ENCODE measurements at places on chromosomes 16 and 17.

DNA sequence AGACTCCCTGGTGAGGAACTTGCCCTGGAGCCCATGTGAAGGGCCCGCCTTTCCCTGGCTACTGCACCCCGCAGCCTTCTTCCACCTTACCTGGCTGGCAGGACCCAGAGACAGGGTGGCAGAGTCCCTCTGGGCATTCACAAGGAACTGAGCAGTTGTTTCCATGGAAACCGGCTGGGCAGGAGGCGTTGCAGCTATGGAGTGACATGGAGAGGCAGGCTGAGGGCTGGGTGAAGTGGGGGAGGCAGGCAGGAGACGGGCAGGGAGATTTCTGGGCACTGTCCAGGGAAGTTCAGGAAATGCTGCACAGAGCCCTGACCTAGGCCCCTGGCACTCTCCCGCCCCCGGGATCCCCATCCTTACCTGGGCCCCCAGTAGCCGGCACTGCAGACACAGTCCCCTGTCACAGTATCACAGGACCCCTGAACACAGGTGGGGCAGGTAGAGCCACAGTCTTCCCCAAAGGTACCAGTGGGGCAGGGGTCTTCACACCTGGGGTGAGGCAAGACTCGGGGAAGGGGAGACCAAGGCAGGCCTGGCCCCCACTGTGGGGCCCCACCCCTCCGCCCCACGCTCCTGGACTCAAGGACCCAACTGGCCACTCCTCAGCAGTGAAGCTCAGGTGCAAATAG is 5.9 kb downstream of the SCARF1 start:
- DNase-seq = no peak

GRCh38 chr17:7137171-7137943 is 22.7 kb upstream of the ASGR2 start:
- no peak for DNase-seq

- peak; percentile 25 for DNase-seq
Observed at GRCh38 chr17:64984851-64985521, 65.7 kb upstream of the LRRC37A3 start.

DNA sequence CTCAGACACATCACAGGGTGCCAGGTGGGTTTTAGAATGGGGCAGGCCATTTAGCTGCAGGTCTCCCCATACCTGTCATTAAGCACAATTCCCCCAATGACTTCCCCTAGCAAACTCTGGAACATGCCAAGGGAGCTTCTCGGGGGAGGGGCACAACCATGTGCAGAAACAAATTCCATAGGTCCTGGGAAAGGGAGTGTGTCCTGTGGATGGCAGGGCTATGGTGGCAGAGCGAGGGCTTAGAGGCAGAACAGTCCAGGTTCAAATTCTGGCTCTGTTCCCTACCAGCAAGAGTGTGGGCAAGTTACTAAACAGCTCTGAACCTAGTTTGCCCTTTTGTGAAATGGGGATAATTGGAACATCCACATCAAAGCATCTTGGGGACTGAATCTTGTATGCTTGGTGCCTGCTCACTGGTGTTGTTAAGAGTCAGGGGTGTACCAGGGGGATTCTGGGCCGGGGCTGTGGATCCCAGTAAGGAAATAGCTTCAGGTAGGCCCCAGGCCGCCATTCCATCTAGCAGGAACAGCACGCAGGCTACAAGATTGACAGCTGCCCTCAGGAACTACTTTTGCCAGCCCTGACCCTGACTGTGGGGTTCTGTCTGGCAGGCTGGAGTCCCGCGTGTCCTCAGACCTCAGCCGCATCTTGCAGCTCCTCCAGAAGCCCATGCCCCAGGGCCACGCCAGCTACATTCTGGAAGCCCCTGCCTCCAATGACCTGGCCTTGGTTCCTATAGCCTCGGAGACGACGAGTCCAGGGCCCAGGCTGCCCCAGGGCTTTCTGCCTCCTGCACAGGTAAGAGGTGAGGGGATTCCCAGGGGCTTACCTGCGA is 5.6 kb upstream of the DCAF7 start:
- no peak for DNase-seq

- DNase-seq = no peak
Observed at GRCh38 chr17:77245162-77245926, 104.6 kb downstream of the SEC14L1 start.

DNA sequence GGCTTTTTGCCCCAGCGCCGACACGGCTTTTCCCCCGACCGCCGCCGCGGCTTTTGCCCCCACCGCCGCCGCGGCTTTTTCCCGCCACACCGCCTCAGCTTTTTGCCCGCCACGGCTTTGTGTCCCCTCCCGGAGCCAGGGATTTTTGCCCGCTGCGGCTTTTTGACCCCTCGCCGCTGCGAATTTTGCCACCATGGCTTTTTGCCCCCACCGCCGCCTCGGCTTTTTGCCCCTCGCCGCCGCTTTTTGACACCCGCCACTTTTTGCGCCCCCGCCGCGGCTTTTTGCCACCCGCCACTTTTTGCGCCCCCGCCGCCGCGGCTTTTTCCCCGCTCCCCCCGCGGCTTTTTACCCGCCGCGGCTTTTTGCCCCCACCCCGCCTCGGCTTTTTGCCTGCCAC is 1342.5 kb downstream of the TP53TG3F start:
- DNase-seq = no peak

GRCh38 chr17:27858621-27859305 is 34.4 kb downstream of the LYRM9 start:
- DNase-seq = no peak
